Renal cortex interstitium (tissue), 15 donors: ENCODE measurements at places on chromosomes 5 and 9.

DNA sequence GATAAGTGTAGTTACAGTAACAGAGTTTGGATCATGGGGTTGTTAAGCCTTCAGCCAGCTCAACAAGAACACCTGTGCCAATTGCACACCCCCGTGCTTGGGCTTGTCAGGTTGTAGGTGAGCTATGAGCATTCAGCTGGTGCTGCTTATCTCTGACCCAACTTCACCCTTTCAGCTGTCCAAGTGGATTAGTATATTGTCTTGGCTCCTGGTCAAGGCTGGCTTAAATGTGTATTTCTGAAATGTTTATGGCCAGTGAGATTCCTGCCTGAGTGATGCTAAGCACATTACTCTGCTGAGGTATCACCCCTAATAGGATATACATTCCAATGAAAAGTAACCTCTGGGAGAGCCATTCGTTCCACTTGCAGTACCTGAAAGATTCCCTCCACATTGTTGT is 44.2 kb upstream of the LMNB1 start:
- DNase-seq: no peak

DNA sequence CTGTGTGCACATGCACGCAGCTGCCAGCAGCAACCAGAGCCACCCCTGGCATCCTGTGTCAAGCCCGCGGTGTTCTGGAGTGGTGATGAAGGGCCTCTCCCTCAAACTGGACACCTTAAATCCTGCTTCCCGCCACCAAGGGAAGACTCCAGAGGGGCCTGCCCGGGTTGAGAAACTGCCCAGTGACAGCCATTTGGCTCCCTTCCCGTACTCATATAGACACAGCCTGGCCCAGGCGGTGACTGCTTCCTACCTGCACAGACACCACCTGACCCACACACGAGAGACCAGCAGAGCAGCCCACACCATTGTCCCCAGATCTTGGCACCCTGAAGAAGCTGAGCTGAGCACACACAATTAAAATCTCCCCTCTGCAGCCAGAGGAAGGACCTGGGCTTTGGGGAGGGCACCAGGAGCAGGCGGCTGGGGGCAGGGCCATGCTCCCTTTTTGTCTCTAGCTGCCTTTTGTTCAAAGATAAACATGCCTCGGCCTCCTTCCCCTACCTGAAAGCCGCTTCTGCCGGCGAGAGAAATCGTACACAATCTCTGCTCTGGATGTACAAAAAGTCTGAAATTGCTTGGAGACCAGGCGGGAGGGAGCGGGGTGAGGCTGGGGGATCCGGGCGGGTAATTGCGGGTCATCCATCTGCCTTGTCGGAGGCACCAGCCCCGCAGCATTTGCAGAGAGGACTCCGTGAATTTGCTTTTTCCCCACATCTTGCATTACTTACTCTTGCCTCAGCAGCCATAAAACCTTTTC is 78.4 kb downstream of the TSPAN17 start:
- DNase-seq: no peak

- DNase-seq: no peak
Measured at GRCh38 chr5:142170254-142170953, 61.8 kb downstream of the NDFIP1 start.

- DNase-seq: no peak
Measured at GRCh38 chr5:12019306-12019705, 115.1 kb upstream of the CTNND2 start.

GRCh38 chr5:95557841-95558240 is 2.9 kb downstream of the ARSK start:
- no peak for DNase-seq

- peak; percentile 81 for DNase-seq
Measured at GRCh38 chr5:81971111-81971711, 612 bp upstream of the ATG10 start.

DNA sequence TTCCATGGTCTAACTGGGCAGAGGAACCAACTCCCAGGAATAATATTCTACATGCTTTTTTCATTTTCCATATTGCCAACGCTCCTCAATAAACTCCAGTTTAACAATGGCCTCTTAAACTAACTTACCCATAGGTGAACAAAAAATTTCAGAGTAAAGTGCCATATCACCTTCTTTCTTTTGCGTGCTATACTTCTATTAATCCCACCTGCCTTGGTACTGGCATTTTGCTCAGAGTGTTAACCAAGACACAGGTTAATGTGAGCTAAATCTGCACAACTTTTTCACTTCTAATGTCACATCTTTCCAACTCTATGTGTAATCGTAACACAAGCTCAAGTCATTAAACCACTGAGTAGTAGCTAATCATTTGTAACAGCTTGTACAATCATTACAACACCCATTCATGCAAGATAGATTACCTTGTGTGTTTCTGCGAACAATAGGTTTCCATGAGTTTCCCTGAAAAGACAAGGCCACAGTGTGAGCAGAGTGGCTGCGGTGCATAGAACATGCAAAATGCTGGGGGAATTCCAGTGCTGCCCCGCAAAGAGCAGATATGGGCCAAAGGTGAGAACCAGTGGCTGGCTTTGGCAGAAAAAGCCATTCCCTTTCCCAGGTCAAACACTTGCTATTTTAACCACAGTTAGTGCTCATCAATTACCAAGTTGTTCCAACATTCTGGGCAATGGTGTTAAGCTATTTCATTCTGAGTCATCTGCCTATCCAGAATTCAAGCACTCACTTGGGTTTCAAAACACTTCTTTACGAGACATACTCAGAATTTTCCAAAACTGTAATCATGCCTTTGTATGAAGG is 42.8 kb downstream of the TIMD4 start:
- no peak for DNase-seq
